GM13977 (cell line): ENCODE measurements at places on chromosomes 7 and 10.

- DNase-seq, result no peak
Observed at GRCh38 chr7:63073736-63074135, 924.9 kb upstream of the ZNF722 start.

DNA sequence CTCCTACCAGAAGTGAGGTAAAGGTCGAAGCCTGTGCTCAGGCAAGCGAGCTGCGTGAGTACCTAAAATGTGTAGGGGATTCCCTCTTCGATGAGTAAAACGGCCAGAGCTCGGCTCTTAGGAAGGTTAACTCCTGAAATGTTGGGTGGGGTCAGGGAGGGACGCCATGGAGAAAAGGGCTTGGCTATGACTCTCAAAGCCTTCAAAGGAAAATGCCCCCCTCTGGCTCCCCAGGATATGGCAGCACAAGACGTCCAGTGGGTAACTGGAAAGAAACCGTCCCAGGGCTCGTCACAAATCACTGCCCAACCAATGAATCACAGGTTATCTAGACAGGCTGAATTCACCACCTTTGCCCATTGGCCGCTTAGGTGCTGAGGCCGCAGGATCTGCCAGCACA, 58.0 kb downstream of the CALML3 start:
- DNase-seq, result no peak

DNA sequence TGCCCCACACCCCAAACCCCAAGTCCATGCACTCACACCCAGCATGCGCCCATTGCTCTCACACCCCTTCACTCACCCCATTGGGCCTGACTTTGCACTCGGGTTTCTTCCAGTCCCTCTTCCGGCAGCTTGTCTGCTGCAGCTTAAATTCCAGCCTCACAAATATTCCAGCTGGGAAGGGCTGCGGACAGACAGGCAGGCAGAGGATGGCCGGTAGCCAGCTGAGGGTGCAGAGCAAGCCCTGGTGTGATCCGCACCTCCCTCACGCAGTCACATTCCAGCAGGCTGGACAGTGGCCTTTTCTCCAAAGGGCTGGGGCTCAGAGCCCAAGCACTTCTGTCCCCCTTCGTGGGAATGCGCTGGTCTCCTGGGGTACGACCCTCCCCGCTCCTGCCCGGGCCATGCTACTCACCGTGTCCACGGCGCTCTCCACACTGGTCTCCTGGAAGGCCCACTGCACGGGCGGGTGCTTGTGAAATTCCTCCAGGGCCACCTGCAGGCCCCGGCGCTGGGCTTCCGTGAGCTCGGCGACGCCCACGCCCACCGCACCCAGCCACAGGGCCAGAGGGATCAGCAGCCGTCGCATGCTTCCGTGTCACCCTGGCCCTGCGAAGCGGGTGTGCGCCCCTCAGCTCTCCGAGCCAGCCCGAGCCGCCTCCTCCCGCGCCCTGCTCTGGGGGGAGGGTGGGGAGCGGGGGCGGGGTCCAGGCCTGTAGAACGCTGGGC, 1.2 kb downstream of the RARRES2 start:
- no peak for DNase-seq

DNA sequence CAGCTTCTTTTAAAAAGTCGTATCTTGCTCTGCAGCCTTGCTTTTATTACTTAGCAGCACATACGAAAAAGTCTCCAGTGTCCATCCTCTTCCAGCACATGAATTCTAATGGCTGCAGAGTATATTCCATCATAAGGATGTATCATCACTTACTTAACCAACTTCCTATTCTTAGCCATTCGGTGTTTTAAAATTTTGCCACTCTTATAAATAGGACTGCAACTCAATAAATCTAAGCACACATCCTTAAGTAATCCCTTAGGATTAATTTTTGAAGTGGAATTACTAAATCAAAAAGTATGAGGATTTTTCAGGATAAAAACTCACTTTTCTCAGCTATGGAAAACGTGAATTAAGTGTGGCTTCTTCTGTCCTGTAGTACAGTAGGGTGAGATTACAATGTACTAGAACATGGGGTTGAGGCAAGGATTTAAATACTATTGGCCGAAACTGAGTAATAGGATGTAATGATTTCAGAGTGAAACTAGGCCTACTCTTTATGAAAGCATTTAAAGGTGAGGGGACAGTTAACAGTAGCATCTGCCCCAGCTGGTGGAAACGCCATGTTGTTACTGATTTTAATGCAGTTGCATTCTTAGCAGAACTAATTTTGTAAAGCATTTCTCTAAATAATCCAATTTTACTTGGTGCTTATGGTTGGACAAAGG, 1035.5 kb downstream of the LRMDA start:
- DNase-seq, result no peak

DNA sequence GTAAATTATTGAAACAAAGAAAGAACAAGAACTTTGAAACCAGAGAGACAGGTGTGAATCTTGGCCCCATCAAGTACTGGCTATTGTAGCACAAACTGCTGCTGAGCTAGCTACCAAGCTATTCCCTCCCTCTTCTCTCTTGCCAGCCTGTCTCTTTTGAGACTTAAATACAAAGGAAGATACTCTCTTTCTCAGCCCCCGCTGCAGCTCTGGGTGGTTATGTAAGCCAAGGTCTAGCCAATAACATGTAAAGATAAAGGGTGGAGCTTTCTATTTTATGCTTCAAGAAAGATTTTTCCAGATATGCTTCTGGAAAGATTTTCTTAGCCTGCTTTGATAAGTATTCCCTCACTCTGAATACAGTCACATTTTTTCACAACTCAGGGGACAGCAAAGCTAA, 17.2 kb downstream of the BAZ1B start:
- no peak for DNase-seq
